ENCODE measurements at places on chromosomes 7 and 10. TPM values are rescaled to one million over a fixed set of nuclear protein-coding genes. Genes with fewer than 3 reads are reported as not detected.

Gene DRGX
- not detected for total RNA-seq

DNA sequence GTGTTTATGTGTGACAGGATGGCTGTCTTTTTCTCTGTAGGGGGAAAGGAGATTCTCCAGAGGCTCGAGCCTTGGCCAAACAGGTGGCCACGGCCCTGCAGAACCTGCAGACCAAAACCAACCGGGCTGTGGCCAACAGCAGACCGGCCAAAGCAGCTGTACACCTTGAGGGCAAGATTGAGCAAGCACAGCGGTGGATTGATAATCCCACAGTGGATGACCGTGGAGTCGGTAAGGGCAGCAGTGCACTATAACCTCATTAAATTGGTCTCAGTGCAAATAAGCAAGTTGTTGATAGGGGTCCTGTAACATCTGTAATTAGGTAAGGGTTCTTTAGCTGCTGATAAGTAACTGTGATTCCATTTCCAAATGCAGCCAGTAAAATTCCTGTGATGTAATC lies 56.4 kb downstream of the AP3M1 start:
- no peak for DNase-seq

DNA sequence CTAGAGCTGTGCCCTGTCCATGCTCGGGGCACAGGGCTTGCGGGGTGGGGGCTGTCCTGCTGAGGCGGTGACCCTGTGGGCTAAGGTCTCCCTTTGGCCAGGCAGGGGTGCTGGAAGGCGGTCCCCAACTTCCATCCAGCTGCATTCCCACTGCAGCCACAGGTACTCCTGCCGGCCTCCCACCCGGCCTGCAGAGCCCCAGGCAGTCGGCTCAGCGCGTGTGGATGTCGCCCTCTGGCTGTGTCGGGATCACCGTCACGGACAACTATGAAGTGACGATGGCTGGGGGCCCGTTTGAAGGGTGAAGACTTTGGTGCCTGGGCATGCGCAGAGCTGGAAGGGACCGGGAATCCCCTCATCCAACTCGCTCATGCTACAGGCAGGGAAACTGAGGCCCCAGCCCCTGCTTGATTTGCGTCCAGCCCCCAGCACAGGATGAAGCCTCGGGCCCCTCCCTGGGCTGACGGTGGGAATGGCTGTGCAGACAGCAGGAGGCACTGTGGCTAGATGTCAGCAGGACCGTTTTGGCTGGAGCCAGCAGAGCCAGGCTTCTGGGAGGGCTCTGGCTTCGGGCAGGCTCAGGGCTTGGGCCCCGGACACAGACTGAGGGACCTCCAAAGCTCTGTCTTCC lies 2.3 kb upstream of the TMEM184A start:
- DNase-seq = no peak

- no peak for DNase-seq
These were observed 14.6 kb upstream of the PWWP2B start for GRCh38 chr10:132382231-132382922.

DNA sequence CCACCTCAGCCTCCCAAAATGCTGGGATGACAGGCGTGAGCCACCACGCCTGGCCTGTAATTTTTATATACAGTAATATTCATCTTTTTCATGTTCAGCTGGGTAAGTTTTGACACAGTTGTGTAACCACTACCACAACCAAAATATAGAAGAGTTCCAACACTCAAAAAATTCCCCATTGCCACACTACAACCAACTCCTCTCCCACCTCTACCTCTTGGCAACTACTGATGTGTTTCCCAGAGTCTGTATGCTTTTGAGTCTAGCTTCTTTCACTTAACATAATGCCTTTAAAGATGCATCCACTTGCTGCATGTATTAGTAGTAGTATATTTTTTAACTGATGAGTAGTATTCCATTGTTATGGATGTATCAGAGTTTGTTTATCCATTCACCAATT lies 90.7 kb downstream of the SRPK2 start:
- no peak for DNase-seq

GRCh38 chr7:130022623-130023175 lies 28.5 kb downstream of the ZC3HC1 start:
- no peak for DNase-seq

DNA sequence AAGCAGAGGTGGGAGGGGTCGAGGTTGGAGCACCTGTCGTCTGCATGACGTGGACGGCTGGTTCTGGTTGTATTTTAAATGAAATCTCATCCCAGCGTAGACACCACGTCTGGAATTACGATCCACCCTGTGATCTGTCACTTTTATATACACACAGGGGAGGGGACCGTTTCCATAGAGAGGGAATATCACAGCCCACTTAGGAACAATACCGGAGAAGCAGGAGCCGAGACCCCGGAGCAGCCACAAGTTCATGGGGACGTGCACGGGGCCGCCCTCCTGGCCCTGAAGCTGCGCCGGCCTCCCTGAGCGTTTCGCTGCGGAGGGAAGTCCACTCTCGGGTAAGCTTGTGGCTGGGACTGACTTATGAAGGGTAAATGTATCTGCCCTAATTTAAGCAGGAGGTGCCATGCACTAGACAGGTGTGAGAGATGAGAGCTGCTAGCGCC lies at the start of gene UCN3:
TSS of gene UCN3 (plus strand) at position 77 of the 449 bp plus-strand sequence. CDS start 8,755 bp downstream, outside the sequence.
- no peak for DNase-seq

Data from GM12878 (cell line).